ENCODE measurements at places on chromosomes 3 and 15.

- DNase-seq = no peak
These were observed 42.7 kb downstream of the STT3B start for GRCh38 chr3:31575448-31575847.

DNA sequence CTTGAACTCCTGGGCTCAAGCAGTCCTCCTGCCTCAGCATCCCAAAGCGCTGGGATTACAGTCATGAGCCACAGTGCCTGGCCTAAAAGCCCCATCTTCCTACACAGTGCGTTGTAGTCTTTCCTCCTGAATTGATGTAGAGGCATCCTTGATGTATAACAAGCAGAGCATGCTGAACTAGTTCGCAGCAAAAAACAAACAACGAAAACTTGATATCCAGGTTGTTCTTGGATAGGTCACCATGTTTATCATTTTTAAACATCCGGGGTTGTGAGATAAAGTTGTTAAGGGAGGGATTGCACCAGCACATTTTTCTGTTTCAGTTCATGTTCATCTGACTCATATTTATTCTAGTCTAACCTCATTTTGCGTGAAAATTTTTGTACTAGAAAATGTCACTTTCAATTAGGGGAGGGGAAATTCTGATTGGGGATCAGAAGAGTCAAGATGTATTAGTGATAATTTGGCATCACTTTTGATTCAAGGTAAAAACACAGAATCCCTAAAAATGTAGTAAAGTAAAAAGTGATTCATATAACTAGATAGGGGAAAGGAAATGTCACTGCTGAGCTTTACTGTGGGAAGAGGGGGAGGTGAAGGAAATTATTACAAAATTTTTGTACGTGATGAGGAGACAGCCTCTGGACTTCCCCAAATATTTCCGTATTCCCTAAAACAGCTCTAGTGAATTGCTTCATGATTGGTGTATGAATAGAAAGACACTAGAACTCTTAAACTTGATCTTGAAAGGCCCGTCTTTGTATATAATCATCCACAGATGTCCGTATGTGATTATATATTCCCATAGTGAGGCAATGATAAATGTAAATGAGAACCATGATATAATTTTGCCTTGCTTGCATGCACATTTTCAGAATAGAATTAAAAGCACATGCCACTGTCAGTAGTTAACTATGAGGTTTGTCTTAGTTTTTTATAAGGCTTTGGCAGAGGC lies 22.9 kb downstream of the RAB8B start:
- DNase-seq = no peak

- DNase-seq = no peak
These were observed 252.2 kb upstream of the TBL1XR1 start for GRCh38 chr3:177449360-177450006.

DNA sequence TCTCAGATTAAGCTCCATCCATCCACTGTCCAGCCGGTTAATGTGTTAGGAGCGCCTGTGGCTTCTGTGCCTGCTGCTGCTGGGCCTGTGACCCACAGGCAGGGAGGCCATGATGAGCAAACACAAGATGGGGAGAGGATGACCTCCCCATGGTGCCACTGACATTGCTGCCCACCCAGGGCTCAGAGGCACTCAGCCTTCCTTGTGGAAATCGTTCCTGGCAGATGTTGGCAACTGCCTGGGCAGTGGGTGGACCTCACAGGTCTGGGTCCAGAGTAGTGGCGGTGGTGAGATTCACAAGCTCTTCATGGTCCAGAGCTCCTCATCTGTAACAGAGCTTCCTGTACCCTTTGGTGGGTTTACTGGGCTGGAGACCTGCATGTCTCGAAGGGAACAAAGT lies 38.6 kb downstream of the SCN5A start:
- DNase-seq = no peak

GRCh38 chr15:70100474-70101341 lies 3.0 kb upstream of the TLE3 start:
- peak; percentile 45 for DNase-seq

DNA sequence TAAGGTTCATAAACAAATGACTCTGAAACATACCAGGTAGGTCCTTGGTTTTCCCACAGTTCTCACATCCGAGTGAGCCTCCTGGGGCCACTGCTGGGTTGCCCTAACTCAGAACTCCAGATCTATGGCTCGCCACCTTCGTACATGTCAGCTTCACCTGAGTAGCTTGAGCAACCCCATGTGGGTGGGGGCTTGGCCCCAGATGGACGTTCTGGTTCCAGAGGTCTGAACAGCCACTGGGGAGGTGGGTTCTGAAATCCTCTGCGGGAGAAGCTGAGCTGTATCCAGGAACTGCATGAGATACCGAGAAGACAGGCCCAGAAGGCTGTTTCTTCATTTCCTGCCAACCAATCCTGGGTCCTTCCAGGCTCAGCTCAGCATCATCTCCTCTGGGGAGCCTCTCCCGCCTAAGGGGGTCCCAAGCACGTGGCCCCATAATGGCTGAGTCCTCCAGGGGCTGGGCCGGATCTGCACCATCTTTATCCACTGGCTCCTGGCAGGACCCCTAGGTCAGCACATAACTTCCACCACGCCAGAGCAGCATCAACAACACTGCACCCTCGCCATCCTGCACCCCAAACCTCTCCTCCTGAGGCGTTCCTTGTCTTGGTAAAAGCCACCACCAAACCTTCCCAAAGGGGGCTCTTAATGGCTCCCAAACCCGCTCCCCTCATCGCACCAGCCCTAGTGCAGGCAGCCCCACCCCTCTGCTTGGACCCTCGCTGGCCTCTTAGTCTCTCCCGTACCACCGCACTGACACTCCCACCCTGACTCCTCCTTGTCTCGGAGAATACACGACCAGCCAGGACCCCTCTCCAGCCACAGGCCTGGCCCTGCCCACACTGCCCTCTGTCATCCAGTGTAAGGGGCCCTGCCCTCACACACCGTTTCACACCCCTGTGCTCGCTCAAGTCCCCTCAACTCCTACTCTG lies 39.8 kb downstream of the PCSK6 start:
- no peak for DNase-seq

DNA sequence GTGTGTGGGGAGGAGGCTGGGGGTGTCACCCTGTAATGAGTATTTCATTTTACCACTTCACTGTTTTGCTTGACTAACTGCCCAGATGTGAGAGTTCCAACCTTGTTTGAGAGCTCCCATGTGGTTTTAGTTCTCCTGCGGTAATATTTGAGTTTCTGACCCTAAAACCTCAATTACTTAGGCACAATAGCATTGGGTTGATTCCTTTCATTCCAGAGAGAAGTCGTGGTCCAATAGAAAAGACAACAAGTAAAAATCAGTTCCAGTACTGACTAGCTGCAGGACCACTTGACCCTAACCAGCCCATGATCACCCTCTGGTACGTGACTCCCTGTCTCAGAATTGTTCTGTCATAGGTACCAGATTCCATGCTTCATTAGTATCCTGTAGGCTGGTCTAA lies 630.4 kb downstream of the CADM2 start:
- no peak for DNase-seq

DNA sequence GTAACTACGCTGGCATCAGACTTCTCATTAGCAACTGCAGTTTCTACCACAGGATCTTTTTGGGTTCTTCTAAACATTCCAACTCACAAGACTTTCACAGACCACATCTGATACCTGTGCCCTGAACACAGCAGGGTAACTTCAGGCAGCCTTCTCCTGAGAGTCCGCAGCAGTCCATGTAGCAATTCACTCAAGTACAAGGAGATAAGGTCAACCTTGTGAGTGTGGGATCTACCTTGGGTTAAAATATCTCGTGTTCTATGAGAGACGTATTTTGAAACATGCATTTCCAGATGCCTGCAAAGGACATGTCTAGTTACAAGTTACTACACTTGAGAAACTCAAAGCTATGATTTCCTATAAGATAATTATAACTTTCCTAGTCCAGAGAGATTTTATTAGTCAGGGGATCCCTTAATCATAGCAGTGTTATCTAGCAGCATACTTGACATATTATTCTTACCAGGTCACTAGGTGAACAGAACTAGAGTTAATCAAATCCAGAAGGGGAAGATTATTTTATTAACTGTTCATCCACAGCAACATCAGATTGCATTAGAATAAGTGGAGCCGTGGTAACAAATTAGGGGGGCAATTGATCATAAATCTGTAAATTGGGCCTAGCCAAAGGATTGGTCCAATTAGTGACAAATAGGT lies 66.4 kb downstream of the ASTE1 start:
- no peak for DNase-seq

- no peak for DNase-seq
These were observed 60.3 kb downstream of the CMSS1 start for GRCh38 chr3:99878005-99878404.

- no peak for DNase-seq
These were observed 285.1 kb downstream of the CHL1 start for GRCh38 chr3:481680-482079.

DNA sequence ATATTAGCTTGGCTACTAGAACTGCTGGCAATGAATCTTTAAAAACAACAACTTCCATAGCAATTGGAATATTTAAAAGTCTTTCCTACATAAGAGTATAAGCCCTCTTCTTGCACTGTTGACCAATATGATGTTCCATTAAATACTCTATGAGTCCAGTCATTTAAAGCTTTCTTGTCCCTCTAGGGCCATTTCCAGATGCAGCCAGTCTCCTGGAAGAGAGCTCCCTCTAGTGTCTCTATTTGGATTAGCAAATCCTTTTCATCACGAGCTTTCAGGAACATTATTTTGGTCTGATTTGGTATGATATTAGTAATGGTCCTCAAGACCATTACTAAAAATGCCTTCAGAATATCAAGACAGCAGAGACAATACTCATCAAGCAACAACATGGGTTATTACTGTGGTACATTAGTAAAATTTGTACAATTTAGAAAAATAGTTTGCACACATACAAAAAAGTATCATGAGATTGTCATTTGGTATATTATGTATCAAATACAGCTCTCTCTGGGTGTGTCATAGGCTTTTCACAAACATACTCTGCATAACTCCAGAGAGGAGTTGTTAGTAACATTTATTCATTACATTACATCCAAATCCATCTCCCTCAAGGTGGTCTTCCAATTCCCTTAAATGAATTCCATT lies 101.3 kb downstream of the DPH6 start:
- DNase-seq = no peak

GRCh38 chr3:158058495-158059130 lies 47.6 kb downstream of the SHOX2 start:
- DNase-seq = no peak

- no peak for DNase-seq
These were observed 7.1 kb downstream of the CHD2 start for GRCh38 chr15:92907229-92907628.

GRCh38 chr3:42849017-42849416 lies 26.7 kb downstream of the CYP8B1 start:
- DNase-seq = no peak

GRCh38 chr3:190785047-190785446 lies 77.4 kb downstream of the GMNC start:
- no peak for DNase-seq

DNA sequence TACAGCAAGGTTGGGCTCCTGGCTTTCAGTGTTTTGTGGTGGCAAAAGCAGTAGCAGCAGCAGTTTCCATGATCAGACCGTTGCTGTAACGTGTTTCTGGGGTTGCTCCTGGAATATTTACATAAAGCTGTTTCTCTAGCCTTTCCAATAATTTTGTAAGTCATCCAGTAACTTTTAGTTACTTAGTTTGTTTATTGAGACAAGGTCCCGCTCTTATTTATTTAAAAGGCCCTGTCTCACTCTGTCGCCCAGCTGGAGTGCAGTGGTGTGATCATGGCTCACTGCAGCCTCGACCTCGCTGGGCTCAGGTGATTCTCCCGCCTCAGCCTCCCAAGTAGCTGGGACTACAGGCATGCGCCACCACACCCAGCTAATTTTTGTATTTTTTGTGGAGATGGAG lies 8.8 kb upstream of the MYO5A start:
- DNase-seq = no peak

DNA sequence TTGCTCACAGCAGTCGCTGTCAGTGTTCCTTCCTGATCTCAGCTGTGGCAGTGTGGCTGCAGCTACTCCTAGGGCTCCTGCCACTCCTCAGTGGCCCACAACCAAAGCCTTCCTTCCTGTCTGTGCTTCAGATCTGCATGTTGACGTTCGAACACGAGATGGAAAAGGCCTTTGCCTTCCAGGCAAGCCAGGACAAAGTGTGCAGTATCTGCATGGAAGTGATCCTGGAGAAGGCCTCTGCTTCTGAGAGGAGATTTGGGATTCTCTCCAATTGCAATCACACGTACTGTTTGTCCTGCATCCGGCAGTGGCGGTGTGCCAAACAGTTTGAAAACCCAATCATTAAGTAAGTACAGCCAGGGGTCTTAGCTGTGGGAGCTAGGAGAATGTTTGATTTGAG lies 17.8 kb downstream of the MKRN2 start:
- no peak for DNase-seq

DNA sequence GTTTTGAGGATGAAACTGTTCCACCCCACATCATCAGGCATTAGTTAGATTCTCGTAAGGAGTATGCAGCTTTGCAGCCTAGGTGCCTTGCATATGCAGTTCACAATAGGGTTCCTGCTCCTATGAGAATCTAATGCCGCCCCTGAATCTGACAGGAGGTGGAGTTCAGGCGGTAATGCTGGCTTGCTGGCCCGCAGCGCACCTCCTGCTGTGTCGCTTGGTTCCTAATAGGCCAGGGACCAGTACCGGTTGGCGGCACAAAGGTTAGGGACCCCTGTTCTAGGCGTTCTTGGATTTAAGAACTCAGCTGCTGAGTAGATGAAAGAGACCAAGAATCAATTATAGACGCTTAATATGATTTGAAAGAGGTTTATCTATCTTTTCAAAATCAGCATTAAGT lies 595.4 kb downstream of the CADM2 start:
- no peak for DNase-seq
